ENCODE measurements at places on chromosomes 4 and X.

DNA sequence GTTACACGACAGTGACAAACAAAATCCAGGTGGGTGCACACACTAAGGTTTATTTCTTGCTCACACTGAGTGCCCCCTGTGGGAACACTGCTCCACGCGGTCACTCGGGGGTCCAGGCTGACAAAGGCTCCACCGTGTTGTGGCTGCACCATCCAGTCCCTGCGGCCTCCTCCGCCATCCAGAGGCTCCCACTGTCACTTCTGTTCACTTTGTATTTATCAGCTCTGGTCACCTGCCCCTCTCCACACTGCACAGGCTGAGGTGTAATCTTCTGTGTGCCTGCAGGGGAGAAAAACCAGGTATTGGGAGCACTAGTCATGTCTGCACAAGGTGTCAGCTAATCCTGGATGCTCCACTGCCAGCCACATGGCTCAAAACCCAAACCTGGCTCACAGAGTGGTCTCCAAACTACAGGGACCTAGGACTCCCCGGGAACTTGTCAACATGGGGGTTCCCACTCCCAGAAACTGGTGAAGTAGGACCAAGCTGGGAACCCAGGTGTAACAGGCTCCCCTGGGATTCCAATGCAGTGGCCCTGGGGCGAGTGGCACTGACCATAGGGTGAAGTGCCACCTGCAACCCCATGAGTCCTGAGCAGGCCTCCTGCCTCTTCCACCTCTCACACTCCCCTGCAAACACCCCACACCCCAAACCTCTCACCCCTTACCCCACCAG lies 25.5 kb downstream of the HMX1 start:
- peak; percentile 8 for DNase-seq

DNA sequence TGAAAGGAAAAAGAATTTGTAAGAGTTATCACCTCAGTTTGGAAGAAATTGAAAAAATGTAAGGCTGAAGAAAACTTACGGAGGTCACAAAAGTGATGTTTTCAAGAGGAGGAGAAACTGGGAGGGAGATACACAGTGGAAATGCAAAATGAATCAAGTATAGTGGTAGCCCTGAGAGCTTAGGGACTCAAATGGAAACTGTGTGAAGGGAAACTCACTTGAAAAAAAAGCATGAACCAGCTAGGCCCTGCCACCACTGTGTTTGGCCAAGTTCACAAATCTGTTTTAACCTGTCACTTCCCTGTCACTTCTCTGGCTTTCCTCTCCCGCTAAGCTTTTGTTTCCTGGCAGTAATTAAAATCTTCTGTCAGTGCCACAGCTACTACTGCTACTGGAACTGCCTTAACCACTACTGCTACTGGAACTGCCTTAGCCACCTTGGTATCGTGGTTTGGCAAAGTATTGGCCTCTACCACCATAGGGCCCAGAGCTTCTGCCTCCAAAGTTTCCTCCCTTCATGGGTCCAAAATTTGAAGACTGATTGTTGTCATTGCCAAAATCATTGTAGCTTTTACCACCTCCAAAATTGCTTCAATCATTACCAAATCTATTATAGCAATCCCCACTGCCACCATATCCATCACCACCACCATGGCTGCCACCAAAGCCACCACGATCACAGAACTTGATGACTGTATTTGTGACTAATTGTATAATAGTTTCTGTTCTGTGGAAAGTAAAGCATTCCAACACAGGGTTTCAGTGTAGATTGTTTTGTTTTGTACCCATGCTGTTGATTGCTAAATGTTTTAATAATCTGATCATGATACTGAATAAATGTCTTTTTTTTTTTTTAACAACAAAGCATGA lies 41.5 kb downstream of the SMARCA5 start:
- DNase-seq: no peak

- DNase-seq: peak; percentile 13
Observed at GRCh38 chr4:15232366-15233263, 195.2 kb upstream of the C1QTNF7 start.

DNA sequence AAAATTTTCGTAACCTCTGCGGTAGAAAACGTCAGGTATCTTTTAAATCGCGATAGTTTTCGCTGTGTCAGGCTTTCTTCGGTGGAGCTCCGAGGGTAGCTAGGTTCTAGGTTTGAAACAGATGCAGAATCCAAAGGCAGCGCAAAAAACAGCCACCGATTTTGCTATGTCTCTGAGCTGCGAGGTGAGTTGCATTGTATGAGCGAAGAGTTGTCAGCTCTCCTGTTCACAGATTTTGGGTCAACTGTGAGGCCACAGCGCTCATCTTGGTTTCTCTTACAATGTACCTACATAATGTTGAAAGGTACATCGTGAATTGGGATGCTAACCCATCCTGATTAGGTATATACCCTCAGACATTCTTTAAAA lies 486 bp downstream of the CLCN3 start:
- DNase-seq: no peak

- no peak for DNase-seq
Observed at GRCh38 chrX:2342874-2343273, 157.9 kb downstream of the DHRSX start.

- DNase-seq: no peak
Observed at GRCh38 chr4:25839687-25840086, 23.1 kb downstream of the SEL1L3 start.

DNA sequence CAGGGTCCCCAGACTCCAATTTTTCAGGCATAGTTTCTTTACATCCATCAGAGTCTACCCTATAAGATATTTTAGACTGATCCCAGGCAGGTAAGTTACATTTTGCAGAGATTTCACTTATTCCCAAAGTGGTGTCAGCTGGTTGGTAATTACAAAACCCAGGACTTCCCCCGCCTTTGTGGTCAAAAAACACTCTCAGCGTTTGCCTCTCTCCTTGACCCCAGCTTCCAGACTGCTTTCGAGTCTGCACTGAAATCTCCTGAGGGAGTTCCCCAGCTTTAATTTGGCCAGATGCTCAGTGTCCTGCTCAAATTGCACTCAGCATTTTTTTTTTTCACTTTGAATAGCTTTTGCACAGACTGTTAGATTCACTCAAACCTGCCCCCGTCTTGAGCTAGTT lies 11.2 kb upstream of the AMOT start:
- no peak for DNase-seq

DNA sequence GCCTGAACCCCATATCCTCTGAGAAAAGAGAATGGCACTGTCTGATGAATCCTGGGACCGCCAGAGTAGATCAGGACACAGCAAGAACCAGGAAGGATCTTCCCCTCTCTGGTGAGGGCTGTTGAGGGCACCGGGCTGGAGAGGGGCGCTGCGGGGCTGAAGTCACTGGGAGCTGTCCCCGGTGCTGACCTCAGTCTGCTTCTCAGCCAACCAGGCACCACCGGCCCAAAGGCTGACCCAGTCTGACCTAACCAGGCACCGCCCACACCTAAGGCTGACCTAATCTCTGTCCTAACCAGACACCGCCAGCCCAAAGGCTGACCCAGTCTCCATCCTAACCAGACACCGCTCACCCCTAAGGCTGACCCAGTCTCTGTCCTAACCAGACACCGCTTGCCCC lies 82.8 kb downstream of the CPZ start:
- DNase-seq: no peak

- no peak for DNase-seq
Observed at GRCh38 chrX:40809210-40809609, 73.9 kb upstream of the MED14 start.

GRCh38 chrX:20680998-20681397 lies 414.3 kb upstream of the RPS6KA3 start:
- no peak for DNase-seq

DNA sequence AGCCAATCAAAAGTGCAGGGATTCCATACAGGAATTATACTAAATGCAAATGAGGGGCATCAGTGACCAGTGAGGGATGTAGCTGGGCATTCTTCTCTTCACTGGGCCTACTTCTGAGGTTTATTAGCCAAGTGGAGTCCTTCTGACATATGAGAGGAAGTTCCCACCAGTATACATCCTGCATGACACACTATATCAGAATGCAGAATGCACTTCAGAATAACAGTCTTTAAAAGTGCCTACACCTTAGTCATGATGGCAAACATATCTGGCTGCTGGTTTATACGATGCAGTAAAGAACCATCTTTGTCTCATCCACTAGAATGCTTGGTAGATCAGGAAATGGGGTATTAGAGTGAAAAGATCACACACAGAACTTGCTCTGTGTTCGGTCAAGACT lies 180.3 kb upstream of the PPARGC1A start:
- DNase-seq: no peak

GRCh38 chrX:24229400-24229879 lies 79.9 kb downstream of the ZFX start:
- DNase-seq: no peak

DNA sequence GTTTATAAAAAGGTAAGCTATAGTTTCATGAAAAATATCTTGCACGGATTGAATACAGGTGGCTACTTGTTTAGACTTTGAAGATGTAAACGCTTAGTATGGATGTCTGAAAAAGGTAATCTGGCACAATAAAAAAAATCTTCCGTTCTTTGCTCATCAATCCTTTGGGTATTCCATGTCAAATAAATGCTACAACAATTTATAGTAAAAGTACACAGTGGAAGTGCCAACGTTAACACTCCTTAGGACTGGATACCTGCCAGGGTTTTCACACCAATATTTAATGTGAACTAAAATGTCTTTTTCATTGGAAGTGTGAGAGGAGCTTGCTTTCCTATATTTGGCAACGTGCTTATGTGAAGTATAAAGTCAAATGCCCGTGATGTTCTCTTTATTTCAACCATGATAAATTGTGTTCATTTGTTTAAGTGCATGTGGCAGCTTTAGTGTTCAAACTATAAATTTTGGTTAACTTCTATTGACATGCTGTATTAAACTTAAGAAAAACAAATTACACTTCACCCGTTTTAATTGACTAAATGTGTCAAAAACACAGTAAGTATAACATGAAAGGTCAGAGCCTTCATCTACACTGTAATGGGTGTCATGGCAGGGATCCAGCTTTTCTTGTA lies 121.7 kb upstream of the HAND2 start:
- DNase-seq: no peak

DNA sequence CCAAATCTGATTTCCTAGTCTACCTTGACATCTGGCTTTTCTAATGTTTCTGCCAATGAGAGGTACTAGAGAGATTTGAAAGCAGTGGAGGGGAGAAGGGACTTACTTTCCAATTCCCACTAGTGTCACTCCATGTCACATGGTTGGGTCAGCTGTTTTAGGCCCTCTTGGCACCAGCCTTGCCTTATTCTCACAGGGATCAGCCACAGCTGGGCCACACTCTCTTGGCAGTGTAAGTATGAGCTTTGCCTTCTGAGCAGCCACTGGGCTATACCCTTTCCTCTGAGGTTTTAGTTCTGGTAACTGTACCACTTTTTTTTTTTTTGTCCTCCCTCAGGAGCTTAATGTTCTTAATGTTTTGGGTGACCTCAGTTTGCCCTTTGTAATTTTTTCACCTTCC lies 10.2 kb upstream of the ADH1C start:
- DNase-seq: no peak

DNA sequence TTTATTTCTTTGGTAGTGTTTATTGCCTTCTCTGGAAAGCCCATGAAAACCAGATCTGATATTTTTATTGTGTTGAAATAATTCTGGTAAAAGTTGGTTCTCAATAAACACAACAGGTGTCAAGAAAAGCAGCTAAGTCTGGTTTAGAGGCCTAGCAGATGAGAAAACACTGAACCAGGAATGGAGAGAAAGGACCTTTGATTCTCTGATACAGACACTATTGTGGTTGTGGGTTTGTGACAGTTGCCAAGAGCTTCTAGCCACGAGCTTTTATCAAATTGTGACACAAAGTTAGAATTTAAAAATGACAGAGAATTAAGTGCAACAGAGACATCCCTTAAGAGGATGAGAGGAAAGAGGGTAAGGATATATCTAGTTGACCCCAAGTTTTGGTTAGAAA lies 42.6 kb downstream of the DDIT4L start:
- no peak for DNase-seq
